ENCODE measurements at places on chromosomes 4 and X.

GRCh38 chr4:40613456-40613855, 16.2 kb downstream of the RBM47 start:
- no peak for DNase-seq

DNA sequence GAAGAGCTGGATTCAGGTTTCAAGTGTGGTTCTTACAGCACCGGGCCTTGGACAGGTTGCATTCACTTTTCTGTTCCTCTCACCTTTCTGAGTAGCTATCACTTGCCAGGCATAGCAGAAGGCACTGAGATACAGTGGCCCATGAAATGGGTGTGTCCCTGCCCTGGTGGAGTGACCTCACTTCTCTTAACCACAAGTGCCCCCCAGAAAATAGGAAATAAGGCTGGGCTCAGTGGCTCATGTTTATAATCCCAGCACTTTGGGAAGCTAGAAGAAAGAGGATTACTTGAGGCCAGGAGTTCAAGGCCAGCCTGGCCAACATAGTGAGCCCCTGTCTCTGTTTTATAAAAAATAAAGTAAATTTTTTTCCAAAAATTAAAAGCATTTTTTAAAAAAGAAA, 101.7 kb upstream of the KIT start:
- no peak for DNase-seq

- no peak for DNase-seq
These were observed 233.5 kb downstream of the ARHGAP24 start for GRCh38 chr4:85708468-85708867.

- DNase-seq, result no peak
These were observed 372.3 kb downstream of the TMA16 start for GRCh38 chr4:163866728-163867315.

DNA sequence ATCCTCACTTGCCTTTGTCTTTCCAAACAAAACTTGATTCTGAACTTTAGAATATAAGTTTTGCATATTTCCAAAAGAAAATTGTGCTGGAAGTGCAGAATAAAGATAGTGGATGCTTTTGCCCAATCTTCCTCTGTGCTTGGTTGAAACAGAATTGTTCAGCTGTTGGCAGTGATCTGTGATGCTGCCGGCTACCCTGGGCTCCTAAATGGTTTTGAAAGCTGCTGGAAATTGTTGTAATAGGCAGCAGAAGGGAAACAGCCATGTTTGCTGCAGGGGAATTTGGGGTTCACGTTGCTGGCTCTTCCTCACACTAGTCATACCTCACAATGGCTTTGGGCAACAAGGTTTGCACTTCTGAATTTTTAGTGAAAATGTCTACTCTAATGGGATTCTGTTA, 398.0 kb downstream of the RAPGEF2 start:
- DNase-seq, result no peak

DNA sequence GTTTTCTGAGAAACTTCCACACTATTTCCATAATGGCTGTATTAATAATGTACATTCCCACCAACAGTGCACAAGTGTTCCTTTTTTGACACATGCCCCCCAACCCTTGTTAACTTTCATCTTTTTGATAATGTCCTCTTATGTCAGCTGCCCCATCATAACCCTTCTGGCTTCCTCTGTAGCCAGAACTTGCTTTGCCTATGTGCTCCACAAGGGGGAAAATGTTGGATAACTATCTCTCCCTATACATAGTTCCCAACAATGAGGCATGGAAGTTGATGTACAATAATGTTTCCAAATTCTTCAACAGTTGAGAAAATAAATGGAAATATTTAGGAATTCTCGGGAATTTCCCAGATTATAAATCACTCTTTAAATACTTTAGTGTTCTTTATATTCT, 142.9 kb downstream of the ASB9 start:
- no peak for DNase-seq

DNA sequence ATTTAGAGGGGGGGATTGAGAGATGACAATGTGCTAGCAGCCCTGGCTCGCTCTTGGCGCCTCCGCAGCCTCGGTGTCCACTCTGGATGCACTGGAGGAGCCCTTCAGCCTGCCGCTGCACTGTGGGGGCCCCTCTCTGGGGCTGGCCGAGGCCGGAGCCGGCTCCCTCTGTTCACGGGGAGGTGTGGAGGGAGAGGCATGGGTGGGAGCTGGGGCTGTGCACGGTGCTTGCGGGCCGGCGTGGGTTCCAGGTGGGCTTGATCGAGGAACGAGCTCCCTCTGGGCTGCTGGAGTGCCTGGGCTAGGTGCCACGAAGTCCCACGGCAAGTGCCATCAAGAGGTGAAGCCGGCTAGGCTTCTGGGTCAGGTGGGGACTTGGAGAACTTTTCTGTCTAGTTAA, 6.9 kb downstream of the C4orf46 start:
- no peak for DNase-seq

GRCh38 chrX:1162119-1162916, 50.1 kb downstream of the CRLF2 start:
- DNase-seq, result no peak

GRCh38 chr4:20253735-20254409, 2.2 kb downstream of the SLIT2 start:
- no peak for DNase-seq

DNA sequence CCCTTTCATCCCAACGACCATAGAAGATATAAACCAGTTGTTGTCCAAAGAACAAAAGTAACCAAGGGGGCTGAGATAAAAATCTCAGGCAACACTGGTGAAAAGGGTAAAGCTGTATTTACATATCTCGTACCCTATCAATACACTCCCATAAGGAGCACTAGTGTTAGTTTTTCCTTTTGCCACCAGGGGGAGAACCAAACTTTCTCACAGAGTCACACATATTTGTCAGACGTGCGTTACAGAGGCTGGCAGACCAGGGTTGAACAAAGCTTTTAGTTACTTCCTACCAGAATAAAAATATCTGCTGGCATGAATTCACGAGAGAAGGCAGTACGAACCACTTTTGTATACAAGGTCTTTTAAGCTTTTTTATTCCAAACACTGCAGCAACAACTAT, 88.3 kb downstream of the AMELX start:
- no peak for DNase-seq

- no peak for DNase-seq
These were observed 61.4 kb downstream of the PAPSS1 start for GRCh38 chr4:107658400-107659336.

GRCh38 chrX:431492-432111, 44.9 kb upstream of the PPP2R3B start:
- no peak for DNase-seq

GRCh38 chr4:27123123-27123768, 262.6 kb downstream of the STIM2 start:
- DNase-seq, result no peak

- no peak for DNase-seq
These were observed 101.3 kb upstream of the BANK1 start for GRCh38 chr4:101689220-101689619.

GRCh38 chrX:129925305-129926092, 19.5 kb downstream of the UTP14A start:
- no peak for DNase-seq

GRCh38 chr4:141768954-141769353, 132.6 kb downstream of the IL15 start:
- DNase-seq, result no peak

DNA sequence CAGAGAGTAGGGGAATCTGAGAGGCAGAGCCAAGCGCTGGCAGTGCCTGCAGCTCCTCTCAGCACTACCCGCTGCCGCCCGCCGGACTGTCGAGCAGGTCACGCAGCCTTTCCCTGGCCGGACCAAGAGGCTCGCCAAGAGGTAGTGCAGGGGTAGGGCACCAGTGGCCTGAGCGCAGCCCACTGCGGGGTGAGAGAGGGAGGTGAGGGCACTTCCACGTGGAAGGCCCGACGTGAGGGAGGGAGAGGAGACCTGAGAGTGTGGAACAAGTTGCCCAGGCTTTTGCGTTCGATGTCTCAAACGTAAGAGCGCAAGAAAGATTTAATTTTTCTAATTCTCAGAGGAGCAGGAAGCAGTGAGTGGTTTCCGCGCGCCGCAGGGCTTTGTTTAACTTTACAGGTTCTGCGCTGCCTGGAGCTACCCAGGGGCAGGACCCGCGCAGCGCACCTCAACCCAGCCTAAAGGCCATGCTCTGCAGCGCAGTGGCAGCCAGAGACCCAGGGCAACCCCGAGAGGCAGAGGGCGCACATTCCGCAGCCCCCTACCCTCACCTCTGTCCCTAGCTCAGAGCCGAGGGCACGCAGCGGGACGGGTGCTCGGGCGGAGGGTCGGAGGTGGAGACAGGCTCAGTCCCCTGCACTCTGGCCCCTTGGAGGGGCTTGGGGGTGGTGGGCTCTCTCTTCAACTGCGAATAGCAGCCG, 14.9 kb downstream of the ARHGAP36 start:
- DNase-seq, result no peak

DNA sequence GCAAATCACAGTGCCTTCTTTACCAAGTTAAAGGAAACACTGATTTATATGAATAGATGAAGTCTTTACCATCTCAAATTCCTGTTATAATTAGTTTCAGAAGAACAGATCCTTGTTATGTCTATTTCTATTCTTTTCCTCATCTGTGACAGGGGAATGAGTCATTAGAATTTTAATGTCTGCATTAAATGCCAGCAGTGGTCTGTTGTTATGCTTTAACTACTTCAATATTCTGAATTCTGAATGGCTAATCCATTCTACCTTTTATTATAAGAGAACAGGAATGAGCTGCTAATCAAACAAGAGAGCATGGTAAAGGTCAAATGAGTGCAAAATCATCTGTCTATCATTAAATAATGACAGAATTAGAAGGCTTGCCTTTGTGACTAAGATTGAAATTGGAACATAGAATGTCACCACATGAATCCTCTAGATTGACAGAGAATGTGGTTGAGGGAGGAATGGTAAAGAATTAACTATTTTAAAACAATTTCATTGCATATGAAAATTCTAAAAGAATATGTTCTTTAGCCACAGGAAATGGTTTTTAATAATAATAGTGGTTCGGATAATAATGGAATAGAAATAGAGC, 935.5 kb downstream of the ADGRL3 start:
- no peak for DNase-seq

GRCh38 chr4:125368146-125368545, 53.4 kb downstream of the FAT4 start:
- DNase-seq, result no peak

- DNase-seq, result no peak
These were observed 331.2 kb downstream of the PAPSS1 start for GRCh38 chr4:107388736-107389274.

DNA sequence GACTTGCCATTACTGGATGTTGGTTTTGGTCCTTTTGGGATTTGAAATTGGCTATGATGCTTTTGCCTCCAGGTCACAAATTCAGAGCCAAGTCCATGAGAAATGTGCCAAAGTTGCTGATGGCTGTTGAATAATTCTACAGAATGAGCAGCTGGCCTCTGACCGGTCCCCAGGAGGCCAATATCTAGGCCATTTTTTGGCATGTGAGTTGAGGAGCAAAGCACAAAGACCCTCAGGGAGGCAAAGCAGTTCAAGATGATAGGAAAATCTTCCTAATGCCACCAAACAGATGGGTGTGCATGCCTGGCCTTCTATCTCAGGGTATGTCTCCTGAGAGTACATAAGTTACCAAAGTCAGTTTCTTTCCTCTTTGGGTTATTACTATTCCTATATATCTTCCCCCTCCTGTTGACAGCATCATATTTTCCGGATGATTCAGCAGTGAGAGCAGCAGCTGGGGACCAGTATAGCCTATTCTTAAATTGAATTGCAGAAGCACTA, 44.4 kb downstream of the SEL1L3 start:
- DNase-seq, result no peak

Measured in stimulated activated CD8-positive, alpha-beta memory T cell treated with anti-CD3 and anti-CD28 coated beads, Interleukin-4, amount 100 ng/mL, for 4 hours (primary cell).